Chondrocyte (in vitro differentiated cells): ENCODE measurements at places on chromosomes 4 and X. TPM values are rescaled to one million over a fixed set of nuclear protein-coding genes. Genes with fewer than 3 reads are reported as not detected.

ADAMTS3 gene
- total RNA-seq: 0.60 to 3.0 TPM (median 0.74 TPM) in 3 replicates

GALNTL6 gene
- total RNA-seq: 0.31 TPM in 1 of 3 replicates, not detected in the others

TFDP3 gene
- total RNA-seq: not detected in 3 replicates

F8A3 gene
- total RNA-seq: 6.1 to 8.6 TPM (median 6.1 TPM) in 3 replicates

ZNF732 gene
- total RNA-seq: 0.37 to 1.1 TPM (median 0.46 TPM) in 3 replicates

ZDHHC9 gene
- 41.4 to 46.0 TPM (median 45.4 TPM) in 3 replicates for total RNA-seq

GRCh38 chr4:140020457-140021361 lies 133.3 kb downstream of the MAML3 start:
- no peak for DNase-seq

GRCh38 chrX:85379174-85379907 lies at the start of gene POF1B:
Gene POF1B, minus strand, starts transcription at chrX:85379665. Its CDS starts 211 bp downstream, at chrX:85379454.
- peak; percentile 19 for DNase-seq

DNA sequence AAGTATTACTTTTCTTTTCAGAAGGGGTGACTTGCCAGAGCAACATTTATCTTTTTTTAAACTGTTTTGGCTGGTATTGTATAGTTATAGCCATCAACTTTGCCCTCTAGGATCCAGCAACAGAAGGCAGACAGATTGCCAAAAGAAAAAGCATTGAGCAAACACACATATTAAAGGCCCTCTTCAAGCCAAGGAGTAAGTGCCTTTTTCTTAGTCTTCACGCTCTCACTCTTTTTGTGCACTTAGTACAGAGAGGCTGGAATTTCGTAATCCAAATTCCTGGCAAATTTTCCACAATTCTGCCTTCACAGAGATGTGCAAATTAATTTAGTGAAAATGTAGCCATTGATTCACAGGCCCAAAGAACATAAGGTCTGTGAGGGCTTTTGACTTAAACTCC lies 253.1 kb upstream of the EDA2R start:
- no peak for DNase-seq

DNA sequence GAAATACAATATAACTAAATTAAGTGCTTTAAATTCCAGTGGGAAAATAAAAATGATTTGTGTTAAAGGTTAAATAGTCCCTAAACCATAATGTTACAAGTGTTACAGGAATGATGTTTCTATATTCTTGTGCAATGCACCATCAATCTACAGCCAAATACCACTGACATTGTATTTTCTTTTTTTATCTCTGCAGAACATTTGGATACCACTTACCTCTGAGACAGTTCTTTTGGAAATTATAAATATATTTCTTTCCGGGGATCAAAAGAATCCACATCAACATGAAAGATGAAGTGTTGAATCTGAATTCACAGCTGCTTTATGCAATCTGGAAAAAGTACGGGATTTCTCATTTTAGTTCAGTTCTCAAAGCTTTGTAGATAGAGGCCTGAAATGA lies 518.3 kb upstream of the AGA start:
- DNase-seq: no peak

DNA sequence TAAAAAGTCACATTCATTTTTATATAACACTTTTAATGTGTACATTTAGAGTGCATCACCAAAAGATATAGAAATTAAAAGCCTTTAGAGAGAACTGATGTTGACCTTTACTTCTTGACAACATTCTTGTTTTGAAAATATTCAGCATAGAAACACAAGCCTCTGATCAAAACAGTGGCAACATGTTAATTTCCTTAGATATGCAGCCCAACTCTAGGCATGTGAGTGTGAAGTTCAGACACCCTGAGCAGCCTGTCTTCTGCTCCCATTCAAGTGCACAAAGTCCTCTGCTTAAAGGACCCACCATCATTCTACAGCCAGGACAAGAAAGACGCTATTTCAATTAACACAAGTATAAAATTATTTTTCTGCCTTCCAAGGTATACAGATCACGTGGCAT lies 60.0 kb downstream of the PPP3CA start:
- DNase-seq: no peak

DNA sequence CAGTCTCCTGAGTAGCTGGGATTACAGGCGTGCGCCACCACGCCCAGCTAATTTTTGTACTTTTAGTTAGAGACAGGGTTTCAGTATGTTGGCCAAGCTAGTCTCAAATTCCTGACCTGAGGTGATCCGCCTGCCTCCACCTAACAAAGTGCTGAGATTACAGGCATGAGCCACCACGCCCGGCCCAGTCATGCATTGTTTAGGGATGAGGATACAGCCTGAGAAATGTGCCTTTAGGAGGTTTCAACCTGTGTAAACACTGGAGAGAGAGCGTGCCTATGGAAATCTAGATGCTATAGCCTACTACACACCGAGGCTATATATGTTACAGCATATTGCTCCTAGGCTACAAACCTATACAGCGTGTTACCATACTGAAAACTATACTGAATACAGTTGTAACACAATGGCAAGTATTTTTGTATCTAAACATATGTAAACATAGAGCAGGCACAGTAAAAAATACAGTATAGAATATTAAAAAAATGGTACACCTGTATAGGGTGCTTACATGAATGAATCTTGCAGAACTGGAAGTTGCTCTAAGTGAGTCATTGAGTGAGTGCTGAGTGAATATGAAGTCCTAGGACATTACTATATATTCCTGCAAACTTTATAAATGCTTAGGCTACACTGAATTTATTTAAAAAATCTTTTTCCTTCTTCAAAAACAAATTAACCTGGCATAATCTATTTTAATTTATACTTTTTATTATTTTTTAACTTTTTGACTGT lies 588.2 kb upstream of the ADGRL3 start:
- DNase-seq: peak; percentile 51
